ENCODE measurements at places on chromosomes 12 and 14. TPM values are rescaled to one million over a fixed set of nuclear protein-coding genes. Genes with fewer than 3 reads are reported as not detected.

GRCh38 chr12:52082669-52082987 is 3.1 kb downstream of the SMIM41 start:
- no peak for DNase-seq
- peaks cover 12% of the 10 kb centered on the region for H3K27me3 ChIP-seq
- H3K4me1 ChIP-seq: peaks cover 36% of the 10 kb centered on the region
- peaks cover 6% of the 10 kb centered on the region for H3K36me3 ChIP-seq
- peak overlapping the region; percentile 67 for H3K4me3 ChIP-seq

GRCh38 chr12:40727774-40728483 is 35.7 kb downstream of the CNTN1 start:
- no peak for DNase-seq
- no peak overlapping the region for H3K4me3 ChIP-seq
- no peaks in the 10 kb centered on the region for H3K27me3 ChIP-seq

DNA sequence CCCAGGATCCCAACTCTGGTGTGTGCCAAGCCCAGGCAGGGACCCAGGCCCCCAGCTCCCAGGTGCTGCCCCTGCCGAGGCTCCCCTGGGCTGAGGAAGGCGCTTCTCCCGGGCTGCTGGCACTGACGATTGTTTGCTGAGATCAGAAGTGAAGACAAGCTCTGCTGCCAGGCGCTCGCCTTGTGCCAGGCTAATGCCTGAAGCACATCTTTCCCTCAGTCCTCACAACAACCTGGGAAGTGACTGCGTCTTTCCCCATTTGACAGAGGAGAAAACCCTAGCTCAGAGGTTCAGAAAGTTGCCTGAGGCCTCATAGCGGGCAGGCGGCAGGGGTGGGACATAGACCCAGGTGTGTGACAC is 36.8 kb downstream of the ANKRD9 start:
- H3K27ac ChIP-seq: no peak overlapping the region
- H3K36me3 ChIP-seq: peaks cover 32% of the 10 kb centered on the region
- H3K4me1 ChIP-seq: no peaks in the 10 kb centered on the region
- no peak overlapping the region for H3K4me3 ChIP-seq

DNA sequence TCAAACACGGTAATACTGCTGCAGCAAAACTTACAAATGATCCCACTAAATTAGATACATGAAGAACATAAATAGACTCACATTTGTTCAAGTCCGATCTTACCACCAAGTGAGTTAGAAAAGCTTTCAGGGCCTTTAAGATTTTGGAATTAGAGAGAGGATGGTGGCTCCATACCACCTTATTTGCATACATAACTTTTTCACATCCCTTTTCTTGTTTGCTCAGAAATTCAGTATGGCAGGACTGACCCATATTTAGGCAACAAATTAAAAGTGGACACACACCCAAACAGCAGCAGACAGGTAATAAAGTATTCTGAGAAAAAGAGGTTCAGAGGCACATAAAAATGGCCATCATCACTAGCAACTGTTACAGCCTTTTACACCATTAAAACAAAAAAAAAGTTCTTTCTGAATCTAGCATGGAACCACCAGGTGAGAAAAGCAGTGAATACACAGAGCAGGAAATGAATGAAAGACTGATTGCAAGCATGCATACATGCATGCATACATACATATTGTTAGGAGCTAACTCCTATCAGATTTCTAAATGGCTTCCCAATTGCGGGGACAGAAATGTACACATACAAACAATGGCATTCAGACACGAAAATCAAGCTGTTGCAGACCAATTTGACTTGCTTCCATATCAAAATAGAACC is 23.3 kb downstream of the STXBP6 start:
- H3K4me1 ChIP-seq: no peaks in the 10 kb centered on the region
- peaks cover 2% of the 10 kb centered on the region for H3K27me3 ChIP-seq
- no peak for DNase-seq
- no peak overlapping the region for H3K4me3 ChIP-seq
- no peaks in the 10 kb centered on the region for H3K36me3 ChIP-seq
- no peak overlapping the region for H3K27ac ChIP-seq

GRCh38 chr14:105090493-105091053 is 25.3 kb upstream of the GPR132 start:
- H3K4me1 ChIP-seq: peaks cover 37% of the 10 kb centered on the region
- H3K36me3 ChIP-seq: no peaks in the 10 kb centered on the region
- H3K27me3 ChIP-seq: 0 out of 2 replicates have a peak, but pooled peaks cover 2% of the 10 kb centered on the region
- peak; percentile 67 for DNase-seq
- peak overlapping the region; percentile 61 for H3K27ac ChIP-seq

DNA sequence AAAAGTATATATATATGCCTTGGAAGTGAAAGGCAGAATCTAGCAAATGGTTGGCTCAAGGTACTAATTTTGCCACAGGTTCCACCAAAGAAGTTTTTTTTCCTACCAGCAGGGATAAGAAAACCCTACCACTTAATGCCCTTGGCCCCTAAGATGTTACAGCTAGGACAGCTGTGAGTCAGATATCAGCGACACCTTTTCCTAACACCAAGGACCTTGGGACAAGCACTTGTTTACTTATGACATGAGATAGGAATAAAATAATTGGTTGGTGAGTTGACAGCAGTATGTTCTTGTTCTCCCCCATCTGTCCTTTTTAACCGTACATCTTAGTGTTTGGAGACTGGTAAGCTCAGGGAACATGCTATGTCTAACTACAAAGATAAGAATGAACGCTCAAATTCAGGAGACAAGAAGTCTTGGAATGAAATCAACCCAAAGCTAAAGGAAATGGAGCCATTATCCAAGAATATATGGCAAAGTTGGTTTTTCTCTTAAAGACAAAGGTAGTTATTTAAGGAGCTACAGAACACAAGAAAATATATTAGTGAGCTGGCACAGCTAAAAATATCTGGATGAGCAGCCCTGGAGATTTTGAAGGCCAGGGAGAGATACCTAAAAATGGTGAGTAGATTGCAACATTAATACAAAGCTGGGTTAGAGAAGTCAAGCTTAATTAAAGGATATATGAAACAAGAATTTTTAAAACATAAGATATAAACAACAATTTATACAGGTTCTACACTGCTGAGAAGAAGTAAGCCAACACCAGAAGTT is 126.8 kb downstream of the TMTC1 start:
- no peak overlapping the region for H3K4me3 ChIP-seq
- no peaks in the 10 kb centered on the region for H3K36me3 ChIP-seq
- peaks cover 2% of the 10 kb centered on the region for H3K27me3 ChIP-seq

DNA sequence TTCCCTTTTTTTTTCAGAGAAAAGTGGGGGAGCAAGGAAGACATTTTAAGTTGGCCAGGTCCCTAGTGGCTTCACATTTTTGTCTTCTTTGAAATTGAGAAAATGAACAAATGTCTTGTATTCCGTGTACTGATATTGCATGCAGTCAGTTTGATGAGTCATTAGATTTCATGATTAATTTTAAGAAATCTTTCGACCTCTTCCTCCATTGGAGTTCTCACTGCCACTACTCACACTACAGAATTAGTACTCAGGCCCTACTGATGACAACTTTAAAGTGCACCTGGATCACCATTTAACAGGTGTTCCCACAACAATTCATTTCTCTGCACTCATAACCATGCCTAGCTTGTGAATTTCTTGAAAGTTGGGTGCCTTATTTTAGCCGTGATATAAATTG is 50.5 kb downstream of the SAMD4A start:
- peak overlapping the region; percentile 62 for H3K27ac ChIP-seq
- no peaks in the 10 kb centered on the region for H3K27me3 ChIP-seq
- H3K4me1 ChIP-seq: peaks cover 79% of the 10 kb centered on the region
- peaks cover 32% of the 10 kb centered on the region for H3K36me3 ChIP-seq

DNA sequence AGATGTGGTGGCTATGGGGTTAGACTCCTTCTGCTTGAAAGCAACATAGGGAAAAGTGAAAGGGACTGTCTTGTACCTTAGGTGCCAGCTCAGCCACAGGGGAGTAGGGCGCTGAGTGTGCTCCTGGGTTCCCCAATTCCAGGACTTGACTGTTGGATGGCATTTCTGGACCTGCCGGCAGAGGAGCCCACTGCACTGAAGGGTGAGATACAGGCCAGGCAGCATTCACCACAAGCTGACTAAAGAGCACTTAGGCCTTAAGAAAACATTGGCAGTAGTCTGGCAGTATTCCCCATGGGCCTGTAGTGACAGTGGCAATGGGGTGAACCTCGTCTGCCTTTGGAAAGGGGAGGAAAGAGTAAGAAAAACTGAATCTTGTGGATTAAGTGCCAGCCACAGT is 67.1 kb upstream of the TMTC2 start:
- DNase-seq: no peak
- H3K36me3 ChIP-seq: no peaks in the 10 kb centered on the region
- no peak overlapping the region for H3K4me3 ChIP-seq

The CPNE6 gene
- not detected for total RNA-seq
